CD4-positive, alpha-beta T cell treated with Interleukin-15 for 1 hour (primary cell): ENCODE measurements at places on chromosomes 3 and 15.
A peak's percentile ranks its signal among the peaks of the same experiment; 100 is the strongest.

GRCh38 chr3:151146071-151146730 lies 56.8 kb downstream of the GPR171 start:
- DNase-seq, result peak; percentile 61

- DNase-seq, result no peak
Measured at GRCh38 chr3:123668906-123669305, 84.1 kb upstream of the HACD2 start.

DNA sequence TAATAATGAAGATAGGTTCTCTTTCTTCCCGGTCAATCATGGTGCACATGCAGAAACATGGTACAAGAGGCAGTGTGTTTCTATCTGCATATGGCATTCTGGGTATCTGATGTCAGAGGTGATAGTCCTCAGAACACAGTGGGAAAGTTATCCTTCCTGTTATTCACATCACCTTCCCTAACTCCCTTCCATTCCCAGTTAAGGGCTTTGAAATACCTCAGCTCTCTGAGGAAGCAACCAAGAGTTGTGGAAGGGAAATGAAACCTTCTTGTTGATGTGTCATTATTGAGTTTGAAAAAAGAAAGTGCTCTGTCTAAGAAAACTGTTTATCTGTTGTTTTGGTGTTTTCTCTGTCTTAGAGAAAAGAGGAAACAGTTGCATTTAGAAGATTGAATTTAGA lies 21.9 kb upstream of the P2RY13 start:
- no peak for DNase-seq

DNA sequence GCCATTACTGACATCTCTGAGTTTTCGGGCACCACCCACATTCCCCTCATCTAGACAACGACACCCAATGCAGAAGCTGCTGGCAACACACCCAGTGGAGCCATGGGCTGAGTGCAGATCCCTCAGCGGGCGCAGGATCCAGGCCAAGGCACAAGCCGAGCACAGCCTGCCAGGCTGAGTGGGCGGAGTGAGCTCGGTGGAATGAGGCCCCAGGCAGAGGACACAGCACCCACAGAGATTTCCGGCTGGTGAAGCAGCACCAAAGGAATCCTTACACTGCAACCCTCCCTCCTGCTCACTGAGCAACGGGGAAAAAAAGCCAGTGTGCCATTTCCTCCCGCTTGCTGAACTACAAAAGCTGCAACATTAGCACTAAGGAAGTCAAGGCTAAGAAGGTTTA lies 34.3 kb downstream of the ZMAT3 start:
- peak; percentile 32 for DNase-seq

DNA sequence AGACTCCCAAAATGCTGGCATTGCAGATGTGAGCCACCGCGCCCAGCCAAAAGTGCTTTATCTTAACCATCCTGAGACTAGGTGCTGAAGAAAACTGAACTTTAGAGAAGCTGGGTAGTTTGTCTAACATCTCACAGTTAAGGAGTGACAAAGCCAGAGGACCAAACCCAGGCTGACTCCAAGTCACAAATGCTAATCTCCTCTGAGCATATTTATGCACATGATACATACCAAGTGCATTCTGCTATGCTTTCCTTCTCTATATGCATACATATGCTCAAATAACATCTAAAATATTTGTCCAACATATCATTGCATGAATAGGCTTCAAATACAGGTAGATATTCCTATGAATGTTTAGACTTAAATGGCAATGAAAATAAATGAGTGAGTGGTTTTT lies 256.9 kb downstream of the CTNNB1 start:
- DNase-seq, result no peak

DNA sequence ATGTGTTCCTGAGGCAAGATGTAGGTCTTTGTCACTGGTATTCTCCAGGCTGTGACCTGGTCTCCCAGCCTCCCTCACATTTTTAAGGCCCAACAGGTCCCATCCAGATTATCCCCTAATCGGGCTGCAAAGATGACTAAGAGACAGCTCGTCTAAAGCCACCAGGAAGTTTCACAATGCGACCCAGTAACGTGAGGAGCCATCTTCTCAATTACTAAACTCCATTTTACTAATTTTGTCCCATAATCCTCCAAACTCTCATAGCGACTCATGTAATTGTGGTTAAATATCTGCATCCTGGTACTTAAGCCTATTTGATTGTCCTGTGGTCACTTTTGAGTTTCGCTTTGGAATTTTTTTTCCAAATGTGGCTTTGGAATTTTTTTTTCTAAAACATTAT lies 8.7 kb upstream of the PLA2G4F start:
- DNase-seq, result no peak

DNA sequence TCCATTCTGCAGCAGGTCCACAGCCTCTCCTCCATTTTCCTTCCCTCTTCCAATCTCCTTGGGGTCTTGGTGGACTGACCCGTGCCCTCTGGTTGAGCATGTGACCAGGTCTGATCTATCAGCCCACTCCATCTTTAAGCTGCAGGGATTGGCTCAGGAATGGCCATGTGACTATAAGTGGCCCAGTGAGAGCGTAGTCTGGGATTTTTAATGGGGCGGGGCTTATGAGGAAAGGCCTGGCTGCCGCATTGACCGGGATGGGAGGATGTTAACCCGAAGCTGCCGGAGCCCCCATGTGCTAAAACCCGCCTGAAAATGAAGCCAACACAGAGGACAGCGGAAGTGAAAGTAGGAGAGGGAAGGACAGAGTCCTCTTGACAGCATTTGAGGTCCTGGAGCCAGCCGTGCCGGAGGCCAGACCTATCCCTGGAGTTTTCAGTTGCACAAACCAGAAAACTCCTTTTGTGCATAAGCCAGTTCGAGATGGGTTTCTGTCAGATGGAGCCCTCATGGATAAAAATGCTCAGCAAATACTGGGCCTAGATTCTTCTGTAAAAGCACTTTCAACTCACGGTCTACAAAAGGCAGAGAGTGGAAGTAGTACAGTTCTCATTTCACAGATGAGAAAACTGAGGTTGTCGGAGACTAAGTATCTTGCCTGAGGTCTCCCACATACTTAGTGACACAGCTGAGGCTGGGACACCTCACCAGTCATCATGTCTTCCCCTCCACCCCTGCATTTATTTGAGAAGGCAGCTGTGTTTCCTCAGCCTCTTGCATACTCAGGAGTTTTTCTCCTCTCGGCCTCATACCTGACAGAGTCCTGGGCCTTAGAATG lies 61.9 kb downstream of the ATP2B2 start:
- DNase-seq, result no peak

- DNase-seq, result no peak
Measured at GRCh38 chr3:133162265-133162664, 124.1 kb downstream of the TMEM108 start.

DNA sequence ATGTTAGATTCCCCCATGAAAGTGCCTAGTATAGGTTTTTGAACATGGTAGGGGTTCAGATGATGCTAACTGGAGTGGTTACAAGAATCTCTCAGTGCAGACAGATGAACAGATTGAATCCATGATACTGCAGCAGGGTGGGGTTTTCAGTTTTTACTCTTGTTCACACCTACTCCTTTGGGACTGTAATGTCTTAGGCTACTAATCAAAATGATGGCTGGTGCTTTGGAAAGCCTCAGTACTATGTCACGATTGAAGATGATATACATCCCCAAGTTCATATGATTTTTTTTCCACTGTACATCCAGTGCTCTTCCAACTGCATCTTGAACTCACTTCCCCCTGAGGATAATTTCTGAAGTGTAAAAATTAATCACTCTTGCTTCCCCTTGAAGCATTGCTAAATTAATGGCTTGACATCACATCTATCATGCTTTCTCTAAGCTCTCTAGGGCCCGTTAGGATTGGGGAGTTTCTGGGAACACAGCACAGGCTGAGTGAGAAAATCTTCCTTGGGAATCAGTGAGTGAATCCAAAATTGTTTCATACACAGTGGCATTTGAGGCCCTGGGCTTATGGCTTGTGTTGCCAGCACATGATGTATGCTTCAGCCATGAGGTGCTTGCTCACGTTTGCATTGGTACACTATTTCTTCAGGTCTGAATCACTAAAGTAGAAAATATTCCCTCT lies 115.0 kb upstream of the TPRG1 start:
- no peak for DNase-seq

GRCh38 chr15:67176195-67176971 lies 78.1 kb downstream of the AAGAB start:
- DNase-seq, result no peak

GRCh38 chr3:58570851-58571250 lies 6.3 kb downstream of the FAM107A start:
- no peak for DNase-seq

DNA sequence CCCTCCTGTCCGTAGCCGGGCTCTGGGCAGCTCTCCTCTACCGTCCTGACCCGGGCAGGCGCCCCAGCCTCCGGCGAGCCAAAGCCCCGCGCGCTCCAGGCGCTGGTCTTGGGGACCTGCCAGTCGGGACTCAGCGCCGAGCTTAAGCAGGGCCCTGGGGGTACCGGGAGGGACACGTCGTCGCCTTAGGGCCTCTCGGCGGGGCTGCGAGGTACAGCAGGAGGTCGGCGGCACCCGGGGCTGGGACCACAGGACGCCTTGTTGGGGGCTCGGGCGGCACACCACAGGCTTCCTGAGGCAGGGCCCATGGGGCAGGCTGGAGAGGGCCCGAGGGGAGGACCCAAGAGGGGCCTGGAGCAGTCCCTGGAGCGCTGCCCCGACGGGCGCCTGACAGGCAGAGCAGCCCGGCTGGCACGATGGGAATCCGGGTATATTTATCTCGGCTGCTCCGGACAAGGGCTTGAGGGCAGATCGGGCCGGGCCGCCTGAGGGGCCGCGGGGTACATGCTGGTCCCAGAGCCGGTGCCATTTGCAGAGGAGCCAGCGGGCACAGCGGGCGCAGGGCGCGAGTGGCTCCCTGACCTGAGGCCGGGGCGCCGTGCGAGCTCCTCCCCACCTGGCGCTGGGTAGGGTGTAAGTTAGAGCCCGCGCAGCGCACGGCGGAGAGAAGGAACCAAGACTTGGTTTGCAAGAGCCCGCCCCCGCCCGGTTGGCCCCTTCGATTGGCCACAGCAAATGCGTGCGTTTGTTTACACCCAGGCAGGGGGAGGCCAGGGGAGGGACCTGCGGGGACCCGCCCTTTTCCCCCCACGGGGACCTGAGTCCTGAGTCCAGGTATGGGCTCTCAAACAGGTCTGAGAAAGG lies 574 bp downstream of the SLC38A3 start:
- peak; percentile 46 for DNase-seq

- no peak for DNase-seq
Measured at GRCh38 chr15:92097474-92098178, 244.1 kb downstream of the SLCO3A1 start.

GRCh38 chr3:155737844-155738460 lies 6.9 kb downstream of the PLCH1 start:
- DNase-seq, result no peak

- no peak for DNase-seq
Measured at GRCh38 chr3:58059349-58060321, 51.4 kb downstream of the FLNB start.

DNA sequence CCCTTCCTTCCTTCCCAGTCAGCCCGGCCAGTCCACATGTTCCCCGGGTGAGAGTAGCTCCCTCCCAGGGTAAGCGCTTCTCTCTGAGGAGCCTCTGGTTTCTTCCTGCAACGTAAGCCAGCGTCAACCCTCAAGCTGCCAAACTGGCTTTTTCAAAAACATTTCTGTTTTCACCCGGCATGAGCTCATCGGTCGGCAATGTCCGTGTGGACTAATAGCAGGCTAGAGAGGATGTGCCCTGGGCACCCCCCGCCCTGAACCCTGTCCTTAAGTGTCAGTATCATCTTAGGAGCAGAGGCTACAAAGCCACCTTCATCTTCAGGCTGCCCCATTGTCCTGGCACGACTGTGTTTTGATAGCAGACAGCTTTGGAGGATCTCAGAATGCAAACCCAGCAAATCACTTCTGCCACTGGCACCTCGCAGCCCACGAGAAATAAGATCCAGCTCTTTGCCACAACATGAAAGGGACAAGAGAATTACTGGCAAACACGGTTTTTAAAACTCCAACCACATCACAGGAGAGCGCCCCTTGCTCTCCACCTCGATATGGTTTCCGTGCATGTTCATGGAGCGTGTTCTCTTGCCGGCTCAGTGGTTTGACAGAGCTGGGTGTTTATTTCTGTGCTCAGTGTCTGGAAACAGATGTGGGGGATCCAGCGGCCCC lies 9.9 kb downstream of the ALDH1A3 start:
- no peak for DNase-seq
